Left renal cortex interstitium (tissue), 4 donors: ENCODE measurements at places on chromosomes 3 and 15. TPM values are rescaled to one million over a fixed set of nuclear protein-coding genes. Genes with fewer than 3 reads are reported as not detected.

The TSEN2 gene
- polyA plus RNA-seq: 21.8 TPM

The ANKRD28 gene
- 35.0 TPM for polyA plus RNA-seq

DNA sequence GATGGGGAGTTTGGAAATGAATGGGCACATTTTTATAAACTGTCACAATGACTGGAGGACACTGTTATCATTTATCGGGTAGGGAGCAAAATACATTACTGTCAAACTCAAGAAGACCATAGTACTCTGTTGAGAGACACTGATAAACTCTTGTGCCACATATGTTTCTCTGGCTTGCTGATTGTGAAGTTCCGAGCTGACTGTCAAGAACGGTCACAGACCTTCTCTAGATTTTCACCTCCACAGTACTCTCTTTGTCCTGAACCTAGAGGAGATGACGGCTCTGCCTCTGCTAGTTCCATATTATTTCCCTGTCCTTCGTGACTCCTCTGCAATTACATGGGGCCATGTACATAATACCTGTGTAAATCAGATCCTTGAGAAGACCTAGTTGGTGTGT, 451.9 kb downstream of the LPP start:
- DNase-seq: no peak

- no peak for DNase-seq
These were observed 176.2 kb downstream of the LPP start for GRCh38 chr3:188330138-188330537.

GRCh38 chr15:89664441-89665350, 9.4 kb upstream of the KIF7 start:
- DNase-seq: no peak
